ENCODE measurements at places on chromosomes 5 and 9.

DNA sequence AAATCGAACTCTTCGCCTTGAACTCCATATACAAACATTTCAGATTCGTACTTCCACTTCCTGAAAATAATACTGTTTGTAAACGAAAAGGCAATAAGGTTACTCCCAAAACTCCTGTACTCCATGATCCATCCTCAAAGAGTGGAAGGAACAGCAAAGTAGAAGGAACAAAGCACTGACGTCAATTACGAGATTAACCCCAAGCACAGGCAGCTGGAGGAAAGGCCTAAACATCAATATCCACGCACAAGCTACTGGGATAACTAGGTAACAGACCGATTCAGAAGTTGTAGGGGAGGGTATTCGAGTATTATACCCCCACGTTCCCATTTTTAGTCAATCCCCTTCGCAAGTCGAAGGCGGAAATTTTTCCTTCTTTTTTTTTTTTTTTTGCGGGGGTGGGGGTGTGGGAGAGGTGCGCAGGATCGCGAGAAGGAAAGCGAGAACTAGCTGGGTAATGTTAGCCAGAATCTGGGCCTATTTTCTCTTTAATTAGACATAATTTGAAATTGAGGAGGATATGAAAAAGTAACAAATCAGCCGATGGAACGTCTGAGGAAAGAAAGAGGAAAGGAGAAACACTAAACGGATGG lies 909 bp downstream of the AFF4 start:
- DNase-seq = peak; percentile 35

DNA sequence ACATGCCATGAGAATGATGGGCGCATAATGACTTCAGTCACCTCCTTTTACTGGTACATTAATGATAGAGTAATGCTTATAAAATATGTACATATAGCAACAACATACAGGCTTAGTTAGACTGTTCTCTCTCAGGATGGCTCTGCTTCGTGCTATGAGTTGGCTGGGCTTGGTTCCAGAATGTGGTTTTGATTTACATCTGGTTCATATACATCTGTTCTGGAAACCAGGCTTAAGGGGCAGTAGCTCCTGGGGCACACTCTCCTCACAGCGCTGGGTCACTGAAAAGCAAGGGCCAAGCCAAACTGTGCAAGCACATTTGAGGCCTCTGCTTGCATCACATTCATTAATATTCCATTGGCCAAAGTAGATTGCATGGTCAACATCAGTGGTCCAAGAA lies 44.9 kb downstream of the PCSK1 start:
- DNase-seq = peak; percentile 85

- DNase-seq = peak; percentile 67
Observed at GRCh38 chr9:6054280-6055099, 39.1 kb upstream of the RANBP6 start.

DNA sequence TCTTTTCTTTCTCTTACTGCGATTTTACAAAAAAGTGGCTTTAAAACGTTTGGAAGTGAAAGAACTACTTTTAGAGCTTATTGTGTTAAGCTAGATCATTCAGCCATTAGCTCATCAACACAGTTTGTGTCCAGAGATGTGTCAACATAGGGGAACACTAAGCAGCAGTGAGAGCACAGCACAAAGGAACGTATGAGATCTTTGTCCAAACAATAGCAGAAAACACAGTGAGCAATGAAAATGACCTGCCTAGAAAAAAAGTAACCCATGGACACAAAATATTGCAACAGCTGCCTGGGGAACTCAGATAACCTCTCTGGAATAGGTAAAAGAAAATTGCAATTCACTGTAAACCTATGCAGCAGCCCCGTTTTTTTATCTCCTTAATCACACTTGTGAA lies 372.5 kb downstream of the ARHGEF28 start:
- no peak for DNase-seq

GRCh38 chr5:41402845-41403244 lies 107.6 kb downstream of the PLCXD3 start:
- DNase-seq = no peak

Measured in fibroblast of the conjunctiva (primary cell).